Skin of body (tissue), 3 donors: ENCODE measurements at places on chromosomes 4 and X. TPM values are rescaled to one million over a fixed set of nuclear protein-coding genes. Genes with fewer than 3 reads are reported as not detected.

- no peak for DNase-seq
Measured at GRCh38 chr4:154677300-154677699, 64.8 kb upstream of the FGG start.

DNA sequence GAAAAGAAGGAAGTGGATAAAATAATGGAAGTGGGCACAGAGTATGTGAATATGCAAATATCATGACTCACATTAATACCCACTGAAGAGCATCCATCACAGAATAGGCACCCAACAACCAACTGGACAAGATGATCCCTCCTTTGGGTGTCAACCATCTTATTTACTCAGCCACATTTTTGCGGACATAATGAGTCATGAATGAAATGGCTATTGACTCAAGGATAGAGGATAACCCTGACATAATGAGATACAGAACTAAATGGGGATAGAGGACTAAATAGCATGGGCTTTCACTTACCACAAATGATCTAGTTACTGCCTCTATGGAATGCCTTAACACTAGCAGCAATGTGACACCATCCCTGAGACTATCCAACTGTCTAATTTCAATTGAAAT lies 224.7 kb downstream of the ANTXR2 start:
- no peak for DNase-seq

DNA sequence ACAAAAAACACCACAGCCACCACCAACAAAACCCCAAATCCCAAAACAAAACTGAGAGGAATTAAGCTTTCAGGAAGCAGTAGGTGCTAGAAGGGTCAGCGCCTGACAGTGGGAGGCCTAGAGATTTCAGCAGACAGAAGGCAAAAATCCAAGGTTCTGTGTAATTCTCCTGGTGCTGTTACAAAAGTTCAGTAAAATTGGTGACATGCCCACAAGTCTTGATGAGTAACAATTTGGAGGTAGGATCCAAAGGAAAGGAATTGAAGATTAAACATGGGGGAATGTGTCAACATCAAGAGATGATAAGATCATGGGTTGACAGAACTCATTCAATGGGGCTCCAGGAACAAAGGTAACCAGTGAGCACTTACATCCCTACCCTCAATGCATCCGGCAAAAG lies 653.8 kb upstream of the CPEB2 start:
- DNase-seq, result no peak

DNA sequence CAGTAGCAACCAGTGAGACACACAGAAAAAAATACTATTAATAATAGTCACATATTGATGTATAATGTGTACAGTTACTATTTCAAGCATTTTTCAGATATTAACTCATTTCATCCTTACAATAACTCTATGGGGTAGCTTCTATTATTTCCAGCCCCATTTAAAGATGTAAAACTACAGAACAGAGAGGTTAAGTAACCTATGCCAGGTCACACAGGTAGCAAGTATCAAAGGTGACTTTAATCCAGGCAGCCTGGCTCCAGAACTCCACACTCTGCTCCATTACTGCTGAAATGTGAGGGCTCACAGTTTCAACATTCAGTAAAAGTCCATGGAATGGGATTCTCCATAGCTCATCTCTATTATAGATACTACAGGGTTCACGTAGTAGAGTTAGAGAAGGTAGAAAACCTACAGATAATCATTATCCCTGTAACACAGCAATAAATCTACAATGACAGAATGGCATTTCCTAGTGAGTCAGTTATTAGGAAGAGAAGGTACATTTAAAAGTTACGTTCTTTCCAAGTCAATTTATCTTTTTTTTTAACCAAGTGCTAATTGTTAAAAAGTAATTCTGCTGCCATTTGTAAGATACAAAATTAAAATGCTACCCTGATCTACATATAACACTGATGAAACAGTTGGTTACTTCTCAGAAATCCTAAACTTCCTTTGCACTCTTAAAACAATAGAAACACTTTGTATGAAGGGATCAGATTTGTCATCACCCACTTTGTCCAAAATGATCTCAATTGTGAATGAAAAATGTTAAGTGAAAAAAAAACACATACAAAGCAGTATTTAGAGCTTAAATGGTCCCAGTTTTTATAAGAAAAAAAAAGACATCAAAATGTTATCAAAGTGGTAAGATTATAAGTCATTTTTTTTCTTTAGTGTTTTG lies 18.7 kb downstream of the RELL1 start:
- DNase-seq, result no peak

GRCh38 chr4:38373375-38373774 lies 290.6 kb upstream of the KLF3 start:
- DNase-seq, result no peak

GRCh38 chrX:131288738-131289511 lies at the start of gene IGSF1:
Gene IGSF1 (minus strand): TSS chrX:131289306. CDS start chrX:131286674, 2,632 bp downstream.
- peak; percentile 6 for DNase-seq

GRCh38 chr4:168538632-168539031 lies 41.8 kb downstream of the PALLD start:
- no peak for DNase-seq

- no peak for DNase-seq
Measured at GRCh38 chr4:2802618-2803531, 10.0 kb downstream of the SH3BP2 start.

DNA sequence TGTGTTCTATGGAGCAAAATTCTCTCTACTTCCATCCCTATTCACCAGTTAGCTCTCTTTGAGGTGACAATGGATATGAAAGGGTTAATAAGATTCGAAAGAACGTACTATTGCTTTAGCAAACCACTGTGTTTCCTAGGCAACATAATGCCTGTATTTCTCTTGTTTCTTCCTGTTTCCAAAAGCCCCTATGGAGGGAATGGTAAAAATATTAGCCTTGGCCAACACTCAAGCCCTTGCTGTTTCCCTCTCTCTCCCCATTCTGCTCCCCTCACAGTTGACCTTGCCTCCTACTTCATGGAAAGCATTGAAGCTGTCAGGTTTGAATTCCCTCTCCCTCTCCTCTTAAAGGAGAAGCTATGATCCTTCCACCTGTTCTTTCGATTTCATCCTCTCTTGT lies 9.6 kb upstream of the PGRMC1 start:
- peak; percentile 38 for DNase-seq

- DNase-seq, result no peak
Measured at GRCh38 chr4:61772126-61772525, 572.0 kb downstream of the ADGRL3 start.

DNA sequence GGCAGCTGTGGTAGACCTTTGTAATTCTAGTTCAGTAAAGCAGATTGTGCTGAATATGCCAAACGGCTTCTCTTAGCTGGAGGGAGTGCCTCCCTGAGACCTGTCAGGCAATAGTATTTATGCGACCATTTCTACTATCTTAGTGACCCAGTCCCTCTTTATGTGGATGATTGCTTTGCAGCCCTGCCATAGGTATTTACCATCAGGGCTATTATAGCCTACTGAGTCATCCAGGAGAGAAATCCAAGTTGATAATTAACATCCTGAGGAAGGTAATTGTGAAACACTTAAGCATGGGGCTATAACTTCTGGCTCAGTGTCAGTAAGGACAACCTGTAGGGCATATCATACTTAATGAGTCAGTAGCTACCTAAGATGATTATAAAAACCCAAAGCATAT lies 103.9 kb upstream of the MAOA start:
- DNase-seq, result no peak

GRCh38 chr4:118141240-118141639 lies 107.0 kb downstream of the NDST3 start:
- DNase-seq, result no peak

GRCh38 chr4:112214390-112215264 lies 17.0 kb upstream of the AP1AR start:
- no peak for DNase-seq

DNA sequence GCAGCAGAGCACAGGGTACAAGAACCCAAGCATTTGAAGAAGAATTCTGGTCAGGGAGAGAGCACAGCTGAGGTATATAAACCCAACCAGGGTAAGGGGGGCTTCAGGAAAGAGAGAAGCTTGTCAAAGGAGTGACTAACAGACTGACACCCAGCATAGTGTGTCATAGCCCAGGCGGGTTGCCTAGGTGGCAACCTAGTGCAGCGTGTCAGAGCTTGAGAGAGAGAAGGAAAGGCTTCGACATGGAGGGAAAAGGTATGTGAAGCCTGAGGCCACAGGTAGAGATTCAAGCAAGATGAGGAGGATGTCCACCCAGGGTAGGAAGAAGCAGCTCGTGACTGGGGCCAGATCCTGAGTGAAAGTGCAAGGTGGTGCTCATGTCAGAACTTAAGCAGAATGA lies 8.5 kb upstream of the ANTXR2 start:
- no peak for DNase-seq

- no peak for DNase-seq
Measured at GRCh38 chr4:48138936-48139335, 4.9 kb upstream of the TXK start.

DNA sequence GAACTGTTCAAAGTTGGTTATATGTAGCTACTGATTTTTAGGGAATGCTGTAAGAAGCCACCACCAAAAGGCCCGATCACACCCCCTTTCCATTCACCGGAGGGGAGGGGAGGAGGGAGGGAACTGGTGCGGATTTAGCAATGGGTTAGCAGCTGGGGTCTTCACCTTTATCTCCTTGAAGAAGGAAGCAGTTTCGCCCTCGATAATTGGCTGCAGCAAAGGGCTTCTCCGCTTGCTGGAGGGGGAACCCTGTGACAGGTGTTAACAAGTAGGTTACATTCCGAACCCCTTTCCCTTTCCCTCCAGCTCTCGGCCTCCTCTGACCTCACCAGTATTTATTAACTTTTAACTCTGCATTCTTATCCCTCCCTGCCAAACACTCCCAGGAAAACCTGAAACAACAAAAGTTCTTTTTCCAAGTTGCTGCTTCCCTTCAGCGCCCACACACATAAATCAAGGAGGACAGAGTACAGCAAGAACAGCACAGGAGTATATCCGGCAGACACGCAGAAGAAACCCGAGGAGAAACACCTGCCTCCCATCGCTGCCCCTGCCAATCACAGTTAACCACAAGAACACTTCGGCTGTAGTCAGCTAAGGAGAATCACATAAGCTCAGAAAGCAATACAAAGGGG lies 39.8 kb upstream of the NAP1L5 start:
- DNase-seq, result no peak

DNA sequence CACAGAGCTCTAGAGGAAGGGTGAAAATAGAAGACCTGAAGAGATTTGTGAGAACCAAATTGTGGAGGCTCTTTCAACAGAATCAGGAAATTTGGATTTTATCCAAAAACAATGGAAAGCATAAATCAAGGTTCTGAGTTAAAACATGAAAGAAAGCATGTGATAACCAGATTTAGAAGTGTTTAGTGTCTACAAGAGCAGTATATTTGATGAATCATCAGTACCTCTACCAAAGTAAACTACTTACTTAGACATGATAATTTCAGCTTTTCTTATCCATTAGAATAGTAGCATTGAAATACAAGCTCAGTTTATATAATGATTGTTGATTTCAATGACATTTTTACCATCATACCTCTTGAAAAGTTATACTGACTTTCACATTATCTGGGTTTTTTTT lies 25.9 kb upstream of the INTU start:
- DNase-seq, result no peak

DNA sequence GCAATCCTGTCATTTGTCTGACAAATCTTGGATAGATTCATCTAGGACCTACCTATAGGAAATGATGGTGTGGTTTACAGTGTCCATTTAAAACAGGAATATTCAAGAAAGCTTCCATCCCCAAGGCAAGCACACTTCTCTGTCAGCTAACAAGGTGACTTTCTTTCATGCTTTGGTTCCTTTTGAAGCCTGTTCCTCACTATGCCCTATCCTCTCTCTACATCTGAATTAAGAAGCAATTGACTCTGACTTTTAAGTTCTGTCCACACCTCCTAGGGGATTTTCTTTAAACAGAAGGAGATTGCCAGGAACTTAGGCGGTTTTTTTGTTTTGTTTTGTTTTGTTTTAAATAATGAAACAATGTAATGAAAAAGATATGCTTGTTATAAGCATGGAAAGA lies 1181.4 kb upstream of the TENM3 start:
- no peak for DNase-seq

DNA sequence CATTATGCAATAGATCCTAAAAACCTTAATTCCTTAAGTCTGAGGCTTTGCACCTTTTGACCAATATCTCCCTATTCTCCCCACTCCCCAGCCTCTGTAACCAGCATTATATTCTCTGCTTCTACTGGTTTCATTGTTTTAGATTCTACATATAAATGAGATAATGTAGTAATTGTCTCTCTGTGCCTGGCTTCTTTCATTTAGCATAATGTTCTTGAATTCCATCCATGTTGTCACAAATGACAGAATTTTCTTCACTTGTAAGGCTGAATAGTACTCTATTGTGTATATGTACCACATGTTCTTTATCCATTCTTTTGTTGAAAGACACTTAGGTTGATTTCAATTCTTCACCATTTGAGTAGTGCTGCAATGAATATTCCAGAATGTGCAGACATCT lies 66.0 kb downstream of the MAGEC1 start:
- DNase-seq, result no peak

- no peak for DNase-seq
Measured at GRCh38 chr4:94588896-94589693, 137.4 kb downstream of the PDLIM5 start.

- peak; percentile 8 for DNase-seq
Measured at GRCh38 chr4:78766026-78766425, 10.1 kb upstream of the BMP2K start.

DNA sequence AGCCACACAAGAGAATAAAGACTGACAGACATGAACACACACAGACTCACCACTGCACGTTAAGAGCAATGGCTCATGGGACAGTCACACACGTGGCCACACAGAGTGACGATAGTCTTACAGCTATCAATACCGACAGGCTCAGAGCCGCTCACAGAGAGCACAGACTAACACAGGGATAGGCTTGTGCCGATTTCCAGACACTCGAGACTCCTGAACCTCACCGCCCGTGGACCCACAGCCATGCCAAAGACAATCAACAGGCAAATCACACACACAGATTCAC lies 716 bp upstream of the SLC38A5 start:
- DNase-seq, result no peak

DNA sequence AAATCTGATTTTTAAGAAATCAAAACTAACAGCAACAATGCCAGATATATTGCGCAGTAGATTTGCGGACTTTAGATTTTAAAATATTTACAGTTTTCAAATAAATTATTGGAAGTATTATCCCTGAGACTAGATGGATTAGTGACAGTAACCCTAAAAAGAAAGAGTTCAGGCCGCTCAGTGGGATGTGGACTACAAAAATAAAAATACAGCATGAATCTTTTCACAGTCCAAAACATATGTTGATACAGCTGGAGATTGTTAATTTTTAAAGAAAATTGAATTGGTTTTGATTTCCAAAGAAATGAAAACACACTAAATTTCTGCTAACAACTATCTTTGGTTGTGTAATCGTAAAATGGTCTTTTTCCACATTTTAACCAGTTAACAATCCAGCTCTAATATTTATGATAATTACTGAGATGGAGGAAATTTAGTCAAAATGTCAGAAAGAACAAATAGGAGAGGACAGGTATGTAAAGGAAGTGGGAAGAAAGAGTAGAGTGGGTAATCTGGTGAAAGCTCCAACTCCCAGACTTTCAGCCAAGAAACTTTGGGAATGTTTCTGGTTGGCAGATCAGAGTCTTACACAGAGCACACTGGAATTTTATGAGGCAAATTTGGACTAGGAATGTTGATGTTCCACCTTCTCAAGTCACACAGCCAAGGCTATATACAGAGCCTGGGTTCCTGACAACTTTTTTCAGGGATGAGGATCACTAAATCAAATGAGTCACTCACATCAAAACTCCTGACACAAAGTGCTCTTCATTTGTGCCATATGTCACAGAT lies 15.1 kb downstream of the C4orf36 start:
- DNase-seq, result no peak

TSPAN7 gene
- total RNA-seq, result 9.8 TPM

ETDB gene
- total RNA-seq, result not detected

BMPR1B gene
- total RNA-seq, result 4.5 TPM

HTATSF1 gene
- total RNA-seq, result 39.0 TPM

LNX1 gene
- 6.9 TPM for total RNA-seq

FSTL5 gene
- 4.9 TPM for total RNA-seq

C4orf46 gene
- 18.4 TPM for total RNA-seq

MAML3 gene
- total RNA-seq, result 6.7 TPM

CHRNA9 gene
- 1.2 TPM for total RNA-seq
